ENCODE measurements at places on chromosomes 2 and 18.
A peak's percentile ranks its signal among the peaks of the same experiment; 100 is the strongest.

GRCh38 chr2:11910971-11911370 is 164.5 kb downstream of the LPIN1 start:
- DNase-seq: no peak

GRCh38 chr2:11073251-11073650 is 82.0 kb upstream of the SLC66A3 start:
- peak; percentile 13 for DNase-seq

DNA sequence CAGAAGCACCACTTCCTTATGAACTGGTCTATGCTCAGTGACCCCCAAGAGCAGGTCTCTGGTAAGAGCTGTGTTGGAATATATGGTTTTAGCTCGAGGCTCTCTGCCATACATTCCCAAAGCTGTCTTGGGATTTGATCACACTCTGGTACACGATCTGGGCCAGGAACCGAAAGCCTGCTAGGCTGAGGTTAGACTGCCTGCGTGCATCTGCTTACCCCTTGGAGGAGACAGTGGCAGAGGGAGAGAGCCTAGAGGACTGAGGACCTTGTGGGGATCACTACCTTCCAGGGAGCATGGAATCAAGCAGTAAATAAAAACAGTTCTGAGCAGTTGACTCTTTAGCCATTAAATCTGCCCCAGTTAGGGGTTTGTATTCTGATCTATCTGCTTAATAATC is 63.7 kb downstream of the ZNF532 start:
- no peak for DNase-seq

GRCh38 chr18:22668496-22668895 is 250.8 kb upstream of the CTAGE1 start:
- DNase-seq: peak; percentile 73

GRCh38 chr2:3730646-3731045 is 27.3 kb downstream of the DCDC2C start:
- DNase-seq: no peak

GRCh38 chr2:96341641-96342040 is 6.1 kb downstream of the NCAPH start:
- DNase-seq: no peak

DNA sequence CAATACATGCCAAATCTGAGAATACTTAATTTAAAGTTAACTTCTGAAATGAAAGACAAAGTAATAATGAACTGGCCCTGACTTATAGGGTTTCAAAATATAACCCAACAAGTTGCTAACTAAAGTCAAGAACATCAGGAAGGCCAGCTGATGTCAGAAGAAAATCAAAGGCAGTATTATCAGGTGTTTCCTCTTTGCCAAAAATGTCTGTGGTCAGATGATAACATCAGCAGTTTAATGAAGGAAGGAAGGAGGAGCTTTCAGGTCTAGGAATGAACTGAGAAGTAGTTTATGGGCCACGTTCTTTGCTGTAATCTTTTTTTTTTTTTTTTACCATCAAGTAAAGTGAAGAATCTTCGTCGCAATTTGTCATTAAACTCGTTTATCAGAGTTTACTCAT is 40.9 kb downstream of the CDH2 start:
- no peak for DNase-seq

GRCh38 chr18:55384115-55384514 is 203.9 kb downstream of the TCF4 start:
- DNase-seq: no peak

DNA sequence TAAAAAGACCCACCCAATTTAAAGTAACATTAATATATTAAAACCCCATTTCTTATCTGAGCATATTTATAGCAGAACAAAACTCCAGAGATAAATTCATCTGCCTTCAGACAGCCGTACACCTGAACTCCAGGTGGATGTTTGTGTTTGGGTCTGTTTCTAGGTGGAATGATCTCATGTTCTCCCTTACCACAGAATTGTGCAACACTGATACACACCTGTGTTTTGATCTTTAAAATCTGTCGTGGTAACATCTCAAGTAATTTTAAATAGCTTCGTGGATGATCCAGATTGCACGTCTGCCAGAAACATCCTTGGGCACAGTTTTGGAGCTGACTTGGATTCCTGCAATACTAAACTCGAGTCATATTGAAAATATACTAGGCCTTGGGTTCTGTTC is 207.5 kb upstream of the FOSL2 start:
- DNase-seq: no peak

GRCh38 chr2:101121174-101121573 is 30.0 kb downstream of the TBC1D8 start:
- no peak for DNase-seq

DNA sequence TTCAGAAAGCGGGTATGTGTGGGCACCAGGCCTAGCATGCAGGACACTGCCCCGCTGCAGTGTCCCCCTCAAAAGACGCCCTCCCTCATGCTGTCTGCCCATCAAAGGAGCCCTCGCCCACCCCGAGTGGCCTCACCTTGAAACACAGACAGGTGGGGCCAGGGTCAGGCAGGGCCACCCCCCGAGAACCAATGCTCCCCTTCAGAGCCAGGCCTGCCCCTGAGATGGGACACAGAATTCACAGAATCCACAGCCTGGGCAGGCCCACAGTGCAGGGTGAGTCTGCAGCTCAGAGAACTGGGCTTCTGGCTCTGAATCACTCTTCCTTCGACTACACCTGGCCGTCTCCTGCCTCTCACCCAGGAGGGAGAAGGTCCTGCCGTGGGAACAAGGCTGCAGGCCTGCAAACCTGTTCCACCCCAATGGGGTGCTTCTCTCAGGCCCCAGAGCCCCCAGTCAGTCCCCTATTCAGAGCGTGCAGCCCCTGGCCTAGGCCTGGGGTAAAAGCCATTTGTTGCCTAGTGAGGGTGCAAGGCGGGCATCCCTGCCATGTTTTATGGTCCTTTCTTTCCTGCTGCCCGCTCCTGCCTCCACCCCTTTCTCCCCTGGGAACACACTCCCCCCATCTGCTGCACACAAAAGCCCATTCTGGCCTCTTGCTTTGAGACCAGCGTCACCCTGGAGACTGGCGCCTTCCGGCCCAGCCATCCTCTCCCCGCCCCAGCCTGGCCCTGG is 11.3 kb upstream of the ARHGEF4 start:
- DNase-seq: no peak

DNA sequence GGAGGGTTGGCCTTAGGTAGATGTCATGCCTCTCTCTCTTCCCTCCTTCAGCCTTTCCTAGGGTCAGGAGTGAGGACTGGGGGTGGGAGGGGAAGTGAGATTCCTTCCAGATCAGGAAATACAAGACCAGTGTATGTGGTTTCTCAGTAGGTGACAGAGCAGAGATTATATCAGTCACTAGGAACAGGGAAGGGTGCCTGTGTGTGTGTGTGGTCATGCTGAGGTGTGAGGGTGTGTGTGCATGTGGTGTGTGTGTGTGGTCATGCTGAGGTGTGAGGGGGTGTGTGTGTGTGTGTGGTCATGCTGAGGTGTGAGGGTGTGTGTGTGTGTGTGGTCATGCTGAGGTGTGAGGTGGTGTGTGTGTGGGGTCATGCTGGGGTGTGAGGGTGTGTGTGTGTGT is 259.8 kb downstream of the LOXHD1 start:
- no peak for DNase-seq

All from fibroblast of the aortic adventitia (primary cell).